NCI-H510A treated with DMSO at 0.1 percent for 48 hours (cell line): ENCODE measurements at places on chromosomes 4 and X.

DNA sequence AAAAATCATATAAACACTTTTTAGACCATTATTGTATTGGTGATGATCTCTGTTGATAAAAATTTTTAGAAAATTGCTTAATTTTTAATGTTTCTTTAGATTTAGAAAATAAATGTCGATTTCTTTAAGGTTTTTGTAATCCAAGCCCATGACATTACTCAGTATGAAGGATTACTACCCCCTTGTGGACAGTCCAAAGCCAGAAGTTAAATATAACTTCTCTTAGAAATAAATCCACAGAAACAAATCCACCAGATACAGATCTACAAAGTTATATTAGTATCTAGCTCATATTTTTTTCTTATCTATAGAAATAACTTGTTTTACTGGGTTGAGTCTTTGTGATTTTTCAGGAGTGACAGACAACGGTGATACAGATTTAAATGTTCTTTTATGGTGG, 18.9 kb downstream of the TIFA start:
- DNase-seq: no peak

- peak; percentile 53 for DNase-seq
Observed at GRCh38 chr4:169314906-169315305, 44.1 kb upstream of the SH3RF1 start.

GRCh38 chr4:32440391-32440790, 1720.2 kb downstream of the PCDH7 start:
- no peak for DNase-seq

DNA sequence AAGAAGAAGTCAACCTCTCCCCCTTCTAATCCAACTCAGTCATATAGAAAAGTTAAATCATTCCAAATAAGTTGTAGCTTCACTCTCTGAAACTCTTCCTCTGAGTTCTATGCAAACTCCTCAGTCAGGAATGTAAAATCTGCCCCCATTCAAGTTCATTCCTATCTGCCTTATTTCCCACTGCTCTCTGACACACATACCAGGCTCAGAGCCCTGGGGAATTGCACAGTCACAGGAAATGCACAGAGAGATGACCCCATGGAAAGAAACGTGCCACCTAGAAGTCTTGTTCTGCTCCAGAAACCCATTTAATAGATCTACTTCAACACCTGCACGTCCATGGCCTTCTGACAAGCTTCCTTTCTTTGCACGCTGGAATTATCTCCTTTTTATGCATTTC, 236.0 kb upstream of the VCX3A start:
- no peak for DNase-seq

- DNase-seq: no peak
Observed at GRCh38 chr4:51859476-51860031, 16.6 kb downstream of the DCUN1D4 start.

DNA sequence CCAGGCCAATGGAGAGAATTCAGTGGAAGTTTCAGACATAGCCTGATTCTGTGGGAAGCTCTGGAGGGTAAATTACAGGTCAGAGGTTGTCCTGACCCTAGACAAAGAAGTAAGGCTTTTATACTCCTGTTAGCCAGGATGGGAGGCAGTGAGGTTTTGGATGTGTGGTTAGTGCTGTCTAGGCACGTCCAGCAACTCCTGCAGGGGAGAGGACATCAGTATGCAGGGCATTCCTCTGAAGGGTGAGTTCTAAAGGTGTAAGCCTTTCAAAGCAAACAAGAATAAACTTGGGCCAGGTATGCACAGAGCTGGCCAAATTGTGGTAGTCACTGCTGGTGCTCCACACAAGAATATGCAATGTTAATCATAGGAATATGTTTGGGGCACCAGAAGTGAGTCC, 562.5 kb downstream of the CCSER1 start:
- DNase-seq: no peak

DNA sequence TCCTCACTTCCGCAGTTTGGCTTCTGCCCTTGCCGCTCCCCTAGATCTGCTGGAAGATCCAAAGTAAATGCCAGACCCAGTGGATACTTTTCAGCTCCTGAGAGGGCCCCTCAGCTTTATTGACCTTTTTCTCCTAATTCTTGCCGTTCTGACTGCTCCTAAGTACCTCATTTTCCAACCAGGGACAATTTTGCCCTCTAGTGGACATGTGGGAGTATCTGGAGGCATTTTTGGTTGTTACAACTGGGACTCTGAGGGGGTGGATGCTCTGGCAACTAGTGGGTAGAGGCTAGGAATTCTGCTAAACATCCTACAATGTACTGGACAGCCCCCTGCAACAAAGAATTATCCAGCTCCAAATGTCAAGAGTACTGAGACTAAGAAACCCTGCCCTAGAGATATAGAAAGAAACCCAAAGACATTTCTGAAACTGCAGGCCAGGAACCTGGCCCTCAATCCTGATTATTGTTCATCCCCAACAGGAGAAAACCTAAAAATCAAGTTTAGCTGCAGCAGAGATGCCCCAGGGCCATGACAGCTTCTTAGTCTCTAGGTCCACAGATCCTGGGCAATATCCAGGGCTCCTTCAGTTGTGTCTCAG, 3.4 kb downstream of the TEX13B start:
- no peak for DNase-seq

- DNase-seq: peak; percentile 46
Observed at GRCh38 chr4:139556071-139556723, at the start of gene SETD7. SETD7 (minus strand) TSS chr4:139556219; CDS start chr4:139556137, 82 bp downstream.
